Activated T-cell treated with anti-CD3 and anti-CD28 coated beads for 4 hours (primary cell): ENCODE measurements at places on chromosomes 6 and 20.

- no peak for DNase-seq
Measured at GRCh38 chr6:158044525-158044888, 62.8 kb downstream of the SYNJ2 start.

- DNase-seq, result no peak
Measured at GRCh38 chr6:151317103-151317994, 74.0 kb downstream of the ZBTB2 start.

- DNase-seq, result no peak
Measured at GRCh38 chr6:143098054-143098671, 37.5 kb downstream of the AIG1 start.

GRCh38 chr6:19805129-19805481, 32.1 kb upstream of the ID4 start:
- DNase-seq, result no peak

DNA sequence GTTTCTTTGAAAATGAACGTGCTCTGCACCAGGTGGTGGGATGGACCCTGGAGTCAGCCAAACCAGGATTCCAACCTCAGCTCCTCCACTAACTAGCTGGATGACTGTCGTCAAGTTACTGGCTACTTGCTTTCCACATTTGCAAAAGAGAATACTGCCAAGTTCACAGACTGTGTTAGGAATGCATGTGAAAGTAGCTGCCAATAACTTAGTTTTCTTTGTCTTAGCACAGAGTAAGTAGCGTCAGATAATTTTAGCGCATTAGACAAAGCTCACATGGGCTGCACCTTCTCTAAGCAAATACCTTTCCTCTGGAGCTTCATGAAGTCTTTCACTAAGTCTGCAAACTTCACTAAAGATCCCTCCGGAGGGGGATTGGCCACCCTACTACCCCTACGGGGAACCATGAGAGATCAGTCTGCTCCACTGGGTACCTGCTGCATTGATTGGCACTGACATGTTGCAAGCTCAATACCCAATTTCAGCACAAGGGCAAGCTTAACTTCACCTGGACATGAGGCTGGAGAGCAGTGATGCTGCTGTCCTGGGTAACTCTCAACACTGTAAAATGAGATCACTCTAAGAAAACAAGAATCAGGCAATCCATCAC, 113.9 kb downstream of the MBOAT1 start:
- no peak for DNase-seq
